Glutamatergic neuron (in vitro differentiated cells): ENCODE measurements at places on chromosomes 6 and 20.

DNA sequence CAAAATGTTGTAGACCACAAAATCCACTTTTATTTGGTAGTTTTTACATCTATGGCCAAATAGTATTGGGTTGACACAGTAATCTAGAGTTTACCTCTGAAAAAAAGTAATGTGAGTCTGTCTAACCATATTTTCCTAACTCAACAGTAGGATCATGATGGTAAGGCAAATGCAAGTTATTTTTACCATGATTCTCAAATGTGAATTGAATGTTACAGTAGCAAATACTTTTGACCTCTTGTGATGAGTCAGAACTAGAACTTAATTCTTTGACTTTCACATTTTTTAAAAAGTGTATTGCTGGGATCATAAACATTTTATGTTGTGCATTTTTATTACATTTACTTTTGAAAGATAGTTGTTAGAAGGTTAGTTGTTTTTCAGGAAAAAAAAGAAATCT is 22.0 kb downstream of the RNF146 start:
- peaks cover 4% of the 10 kb centered on the region for H3K4me1 ChIP-seq
- H3K27ac ChIP-seq: no peak overlapping the region
- no peak for DNase-seq
- peaks cover 5% of the 10 kb centered on the region for H3K36me3 ChIP-seq
- H3K4me3 ChIP-seq: no peak overlapping the region

- H3K27me3 ChIP-seq: peaks cover 4% of the 10 kb centered on the region
- H3K36me3 ChIP-seq: no peaks in the 10 kb centered on the region
- no peak overlapping the region for H3K27ac ChIP-seq
- H3K4me3 ChIP-seq: no peak overlapping the region
- DNase-seq: no peak
Measured at GRCh38 chr20:36591854-36592641, 13.5 kb upstream of the RAB5IF start.

GRCh38 chr6:111763381-111763780 is 109.9 kb downstream of the FYN start:
- H3K36me3 ChIP-seq: no peaks in the 10 kb centered on the region
- H3K4me3 ChIP-seq: no peak overlapping the region
- H3K4me1 ChIP-seq: peaks cover 69% of the 10 kb centered on the region
- H3K27ac ChIP-seq: no peak overlapping the region
- no peak for DNase-seq

- H3K36me3 ChIP-seq: peaks cover 8% of the 10 kb centered on the region
- DNase-seq: no peak
- peaks cover 4% of the 10 kb centered on the region for H3K4me1 ChIP-seq
Measured at GRCh38 chr6:82511546-82511945, 147.9 kb downstream of the TPBG start.

DNA sequence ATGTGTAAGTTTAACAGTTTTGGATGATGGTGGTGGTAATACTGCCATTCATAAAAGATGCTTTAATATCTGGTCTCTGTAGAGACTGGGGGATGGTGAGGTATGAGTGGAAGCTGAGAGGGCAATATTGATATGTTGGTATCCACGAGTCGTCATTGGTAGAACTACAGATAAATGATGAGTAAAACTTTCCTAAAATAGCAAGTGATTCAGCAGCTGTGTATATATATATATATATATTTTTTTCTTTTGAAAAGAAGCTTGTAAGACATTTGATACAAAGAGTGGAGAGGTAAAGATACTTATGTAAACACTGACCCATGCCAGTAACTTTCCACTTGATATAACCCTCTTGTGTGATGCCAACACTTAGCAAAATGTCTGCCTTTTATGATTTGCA is 41.7 kb upstream of the CITED2 start:
- H3K27me3 ChIP-seq: no peaks in the 10 kb centered on the region
- no peaks in the 10 kb centered on the region for H3K36me3 ChIP-seq
- no peak overlapping the region for H3K4me3 ChIP-seq
- H3K4me1 ChIP-seq: no peaks in the 10 kb centered on the region
- DNase-seq: no peak

DNA sequence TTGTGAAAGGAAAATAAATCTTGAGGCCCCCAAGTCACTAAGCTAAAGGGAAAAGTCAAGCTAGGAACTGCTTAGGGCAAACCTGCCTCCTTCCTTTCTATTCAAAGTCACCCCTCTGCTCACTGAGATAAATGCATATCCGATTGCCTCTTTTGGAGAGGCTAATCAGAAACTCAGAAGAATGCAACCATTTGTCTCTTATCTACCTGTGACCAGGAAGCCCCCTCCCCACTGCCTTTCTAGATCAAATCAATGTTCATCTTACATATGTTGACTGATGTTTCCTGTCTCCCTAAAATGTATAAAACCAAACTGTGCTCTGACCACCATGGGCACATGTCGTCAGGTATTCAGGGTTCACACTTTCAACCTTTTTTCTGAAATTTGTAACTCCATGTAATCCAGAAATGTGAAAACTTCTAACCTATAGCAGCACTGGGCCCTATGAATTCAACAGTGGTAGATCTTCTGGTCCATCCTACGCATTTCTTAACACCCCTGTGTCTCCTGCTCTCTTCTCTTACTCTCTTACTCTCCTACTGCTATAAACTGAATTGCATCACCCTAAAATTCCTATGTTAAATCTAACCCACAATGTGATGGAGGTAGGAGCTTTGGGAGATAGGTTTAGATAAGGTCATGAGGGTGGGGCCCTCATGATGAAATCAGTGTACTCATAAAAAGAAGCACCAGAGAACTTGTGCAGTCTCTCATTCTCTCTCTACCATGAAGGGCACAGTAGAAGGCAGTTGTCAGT is 89.3 kb downstream of the EPB41L2 start:
- no peak for DNase-seq
- H3K27me3 ChIP-seq: no peaks in the 10 kb centered on the region
- H3K4me3 ChIP-seq: no peak overlapping the region
- no peaks in the 10 kb centered on the region for H3K4me1 ChIP-seq

DNA sequence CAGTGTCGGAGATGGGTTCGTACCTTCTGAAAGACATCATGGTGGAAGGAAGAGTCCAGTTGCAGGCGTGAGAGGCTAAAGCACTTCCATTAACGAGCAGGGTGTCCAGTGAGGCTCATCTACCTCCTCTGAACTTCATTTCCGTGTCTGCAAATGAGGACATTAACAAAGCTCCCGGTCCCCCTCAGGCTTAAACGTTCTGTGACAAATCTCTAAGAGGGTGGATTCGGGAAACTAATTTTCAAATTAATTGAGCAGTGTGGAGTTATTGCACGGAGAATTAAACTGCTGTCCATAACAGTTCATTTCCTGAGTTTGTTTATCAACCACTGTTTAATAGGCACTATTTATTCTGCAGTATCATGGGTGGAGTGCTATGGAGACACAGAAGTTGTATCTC is 68.2 kb downstream of the TRMT6 start:
- H3K4me3 ChIP-seq: no peak overlapping the region
- H3K4me1 ChIP-seq: peaks cover 3% of the 10 kb centered on the region
- no peaks in the 10 kb centered on the region for H3K27me3 ChIP-seq
- no peaks in the 10 kb centered on the region for H3K36me3 ChIP-seq

- H3K4me3 ChIP-seq: no peak overlapping the region
- H3K27me3 ChIP-seq: peaks cover 8% of the 10 kb centered on the region
- no peak overlapping the region for H3K27ac ChIP-seq
- no peak for DNase-seq
Measured at GRCh38 chr20:1934156-1934555, 38.9 kb downstream of the SIRPA start.

DNA sequence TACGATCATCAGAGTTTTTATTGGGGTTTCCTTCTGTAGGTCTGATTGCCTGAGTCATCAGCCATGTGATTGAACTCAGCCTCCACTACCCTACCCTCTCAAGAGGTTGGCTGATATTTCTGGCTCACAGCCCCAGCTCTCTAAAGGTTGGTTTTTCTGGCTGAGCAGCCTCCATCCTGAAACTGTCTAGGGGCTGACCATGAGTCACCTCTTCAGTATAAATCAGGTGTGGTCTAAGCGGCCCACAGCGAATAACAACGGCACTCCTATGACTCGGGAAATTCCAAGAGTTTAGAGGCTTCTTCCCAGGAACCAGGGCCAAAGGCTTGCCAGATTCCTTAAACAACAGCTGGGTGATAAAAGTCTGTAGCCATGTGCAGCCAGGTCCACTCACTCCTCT is 115.5 kb downstream of the SOD2 start:
- peaks cover 15% of the 10 kb centered on the region for H3K36me3 ChIP-seq
- no peak overlapping the region for H3K4me3 ChIP-seq
- no peaks in the 10 kb centered on the region for H3K27me3 ChIP-seq
- no peak for DNase-seq
- H3K4me1 ChIP-seq: no peaks in the 10 kb centered on the region

DNA sequence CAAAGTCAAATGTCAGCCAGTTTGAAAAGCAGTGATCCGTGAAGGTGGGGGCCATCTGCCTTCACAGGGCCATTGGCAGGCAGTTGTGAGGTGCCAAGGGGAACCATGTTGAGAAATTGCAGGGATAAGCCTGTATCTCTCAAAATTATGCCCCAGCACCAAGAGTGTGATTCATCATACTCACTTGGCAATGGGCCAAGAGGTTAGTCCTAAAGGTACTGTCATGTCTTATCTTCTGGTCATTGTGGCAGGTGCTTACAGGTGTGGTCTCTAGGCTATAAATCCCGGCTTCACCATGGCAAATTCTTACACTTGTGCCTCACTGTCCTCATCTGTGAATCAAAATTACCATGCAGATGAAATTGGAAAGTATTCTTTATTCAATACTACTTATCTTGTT is 150.7 kb upstream of the LAMP5 start:
- peaks cover 3% of the 10 kb centered on the region for H3K27me3 ChIP-seq
- H3K36me3 ChIP-seq: no peaks in the 10 kb centered on the region
- H3K4me1 ChIP-seq: peaks cover 14% of the 10 kb centered on the region
- H3K4me3 ChIP-seq: no peak overlapping the region
- no peak for DNase-seq
- no peak overlapping the region for H3K27ac ChIP-seq

DNA sequence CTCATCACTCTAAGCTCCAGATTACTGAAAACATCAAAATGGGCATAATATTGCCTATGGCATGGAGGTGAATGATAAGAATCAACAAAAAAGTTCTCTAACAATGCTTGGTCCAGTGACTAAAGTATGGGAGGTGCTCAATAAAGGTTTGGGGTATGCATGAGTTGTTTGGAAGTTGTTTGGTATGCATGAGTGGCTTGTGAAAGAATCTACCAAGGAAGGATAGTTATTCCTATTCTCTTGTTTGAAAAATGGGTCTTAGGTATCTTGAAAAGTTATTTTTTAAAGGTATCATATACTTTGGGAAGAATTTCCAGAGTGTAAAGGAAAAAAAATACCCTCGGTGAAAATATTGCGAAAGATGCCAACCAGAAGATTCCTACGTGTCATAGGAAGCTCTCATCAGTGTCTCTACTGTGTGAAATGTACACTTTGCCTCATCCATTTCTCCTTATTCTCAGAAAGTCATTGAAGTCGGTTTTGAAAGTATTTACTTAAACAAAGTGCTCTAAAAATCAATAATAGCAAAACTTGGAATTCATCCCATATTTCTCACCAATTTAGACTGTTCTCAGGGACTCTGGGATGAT is 449.8 kb downstream of the ADGRB3 start:
- no peaks in the 10 kb centered on the region for H3K4me1 ChIP-seq
- no peak for DNase-seq
- no peak overlapping the region for H3K27ac ChIP-seq
- H3K27me3 ChIP-seq: no peaks in the 10 kb centered on the region

- H3K36me3 ChIP-seq: peaks cover 5% of the 10 kb centered on the region
- H3K4me3 ChIP-seq: no peak overlapping the region
- H3K27me3 ChIP-seq: no peaks in the 10 kb centered on the region
- H3K4me1 ChIP-seq: no peaks in the 10 kb centered on the region
Measured at GRCh38 chr6:89199579-89199978, 17.6 kb downstream of the GABRR1 start.

- no peaks in the 10 kb centered on the region for H3K36me3 ChIP-seq
- H3K4me1 ChIP-seq: peaks cover 3% of the 10 kb centered on the region
- peaks cover 8% of the 10 kb centered on the region for H3K27me3 ChIP-seq
Measured at GRCh38 chr20:24668384-24668702, 198.9 kb downstream of the SYNDIG1 start.

GRCh38 chr6:287489-287860 is 4.8 kb upstream of the DUSP22 start:
- peaks cover 6% of the 10 kb centered on the region for H3K27me3 ChIP-seq
- peaks cover 21% of the 10 kb centered on the region for H3K36me3 ChIP-seq
- H3K4me3 ChIP-seq: no peak overlapping the region
- H3K27ac ChIP-seq: no peak overlapping the region
- peaks cover 8% of the 10 kb centered on the region for H3K4me1 ChIP-seq
- DNase-seq: no peak

- H3K4me3 ChIP-seq: no peak overlapping the region
- no peaks in the 10 kb centered on the region for H3K36me3 ChIP-seq
- DNase-seq: no peak
- no peak overlapping the region for H3K27ac ChIP-seq
- H3K27me3 ChIP-seq: no peaks in the 10 kb centered on the region
Measured at GRCh38 chr20:40646361-40646760, 42.7 kb downstream of the MAFB start.

DNA sequence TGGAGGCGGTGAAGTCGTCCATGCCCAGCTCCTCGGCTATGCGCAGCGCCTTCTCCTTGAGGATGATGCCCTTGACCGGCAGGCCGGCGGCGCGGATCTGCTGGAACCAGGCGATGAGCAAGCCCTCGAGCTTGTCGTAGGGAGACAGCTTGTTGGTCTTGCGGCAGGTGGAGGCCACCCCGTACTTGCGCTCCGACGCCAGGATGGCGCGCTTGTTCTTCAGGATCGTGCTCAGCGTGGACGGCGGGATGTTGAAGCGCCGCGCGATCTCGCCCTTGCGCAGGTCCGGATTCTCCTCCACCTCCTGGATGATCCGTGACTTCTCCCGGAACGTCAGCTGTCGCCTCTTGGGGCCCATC is 435 bp downstream of the CENPB start:
- no peaks in the 10 kb centered on the region for H3K36me3 ChIP-seq
- peak; percentile 64 for DNase-seq
- H3K4me1 ChIP-seq: peaks cover 5% of the 10 kb centered on the region
- H3K27me3 ChIP-seq: peaks cover 4% of the 10 kb centered on the region
- peak overlapping the region; percentile 82 for H3K27ac ChIP-seq
